ENCODE measurements at places on chromosomes 7 and 10. TPM values are rescaled to one million over a fixed set of nuclear protein-coding genes. Genes with fewer than 3 reads are reported as not detected.

DNA sequence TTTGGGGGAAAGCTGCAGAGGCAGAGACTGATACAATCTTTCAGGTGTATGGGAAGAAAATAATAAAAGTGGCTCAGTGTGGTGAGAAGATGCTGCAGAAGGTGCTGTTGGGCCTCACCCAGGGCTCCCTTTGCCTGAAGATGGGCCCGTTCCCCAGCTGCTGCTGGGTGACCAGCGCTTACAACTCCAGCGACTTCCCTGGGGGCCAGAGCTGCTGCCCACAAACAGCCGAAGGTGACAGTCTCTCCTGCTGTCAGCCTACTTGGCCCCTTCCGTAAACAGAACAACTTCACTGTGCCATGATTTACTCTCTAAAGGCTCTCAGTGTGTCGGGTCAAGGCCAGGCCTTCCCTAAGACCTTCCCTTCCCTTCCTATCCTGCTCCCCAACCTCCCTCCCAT, 93.6 kb upstream of the PCBD1 start:
- no peak for DNase-seq

- DNase-seq = no peak
Observed at GRCh38 chr7:142228537-142229104, 29.2 kb downstream of the PRSS58 start.

GRCh38 chr10:36677431-36677768, 448.0 kb upstream of the ANKRD30A start:
- no peak for DNase-seq

DNA sequence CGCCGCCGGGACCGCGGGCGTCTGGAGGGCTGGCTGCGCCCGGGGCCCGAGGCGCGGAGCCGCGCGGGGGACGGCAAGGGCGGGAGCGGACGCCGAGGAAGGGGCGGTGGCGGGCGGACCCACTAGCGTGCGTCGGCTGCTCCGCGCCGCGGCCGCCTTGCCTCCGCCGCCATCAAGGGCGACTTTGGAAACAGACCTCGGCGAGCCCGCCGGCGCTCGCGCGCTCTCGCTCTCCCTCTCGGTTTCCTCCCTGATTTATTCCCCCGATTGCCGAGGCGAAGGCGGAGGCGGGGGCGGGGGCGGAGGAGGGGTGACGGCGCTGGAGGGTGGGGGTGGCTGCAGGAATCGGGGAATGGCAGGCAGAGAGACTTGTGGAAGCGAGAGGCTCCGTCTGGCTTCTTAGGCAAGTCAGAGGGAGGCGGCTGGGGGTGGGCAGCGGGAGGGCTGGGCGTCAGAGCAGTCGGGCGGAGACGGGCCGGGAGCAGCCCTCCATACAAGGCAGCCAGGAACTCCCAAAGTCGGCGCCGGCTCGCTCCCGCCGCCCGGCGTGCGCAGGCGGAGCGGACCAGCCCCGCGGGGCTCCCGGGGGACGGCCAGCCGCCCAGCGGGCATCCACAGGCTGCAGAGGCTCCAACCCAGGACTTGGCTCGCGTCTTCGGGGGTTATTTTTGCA, at the start of gene CACNA2D1:
TSS of gene CACNA2D1 (minus strand) at position 231 of the 673 bp plus-strand sequence.
- peak; percentile 77 for DNase-seq

GRCh38 chr7:92634205-92634604, 44.0 kb upstream of the FAM133B start:
- peak; percentile 61 for DNase-seq

GRCh38 chr10:20128811-20129210, 312.6 kb downstream of the PLXDC2 start:
- DNase-seq = no peak

DNA sequence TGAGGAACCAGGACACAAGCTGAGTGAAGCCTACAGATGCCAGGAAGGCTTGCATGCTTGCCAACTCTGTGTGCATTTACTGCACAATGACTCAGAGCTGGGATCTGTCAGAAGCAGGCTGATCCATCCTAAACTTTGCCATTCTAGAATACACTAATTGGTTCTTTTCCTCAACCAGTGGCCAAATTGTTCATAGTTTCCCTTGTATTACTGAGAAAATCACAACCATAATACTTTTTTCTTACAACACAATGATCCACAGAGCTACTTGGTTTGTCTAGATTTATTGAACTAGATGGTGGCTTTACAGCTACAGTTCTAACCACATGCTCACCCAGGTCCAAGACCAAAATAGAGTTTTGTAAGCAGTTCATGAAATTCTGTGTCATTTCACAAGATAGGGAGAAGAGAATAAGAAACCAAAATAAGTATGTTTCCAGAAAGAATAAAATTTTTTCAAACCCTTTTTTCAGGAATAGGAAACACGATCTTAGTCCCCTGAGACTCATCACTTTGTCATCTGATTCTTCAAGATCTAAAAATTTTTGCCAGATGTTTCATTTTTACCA, 21.0 kb upstream of the LRRC17 start:
- peak; percentile 91 for DNase-seq

- DNase-seq = peak; percentile 67
Observed at GRCh38 chr7:82810558-82811259, 352.0 kb downstream of the PCLO start.

- peak; percentile 29 for DNase-seq
Observed at GRCh38 chr10:72625276-72625607, 637 bp downstream of the MICU1 start.

- DNase-seq = no peak
Observed at GRCh38 chr7:30070052-30070451, 41.8 kb downstream of the PLEKHA8 start.

- DNase-seq = no peak
Observed at GRCh38 chr7:79523436-79523835, 70.0 kb upstream of the MAGI2 start.

DNA sequence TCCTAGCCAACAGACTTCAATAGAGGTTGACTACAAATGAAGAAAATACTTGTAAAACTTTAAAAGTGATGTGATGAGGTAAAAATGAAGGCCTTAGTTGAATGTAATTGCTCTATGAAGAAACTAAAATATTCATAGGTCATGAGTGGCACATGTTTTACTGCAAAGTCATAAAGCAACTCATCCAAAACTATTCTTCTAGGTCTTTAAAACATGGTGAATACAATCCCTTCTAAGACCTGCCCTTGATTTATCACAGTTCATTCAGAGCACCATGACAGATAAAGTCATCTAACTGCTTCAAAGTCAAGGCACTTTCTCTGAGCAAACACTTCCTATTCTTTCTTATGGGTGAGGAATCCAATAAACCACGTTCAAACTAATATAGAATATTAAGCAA, 713.5 kb downstream of the SORCS1 start:
- no peak for DNase-seq

- no peak for DNase-seq
Observed at GRCh38 chr10:32059472-32059871, 3.2 kb upstream of the KIF5B start.

GRCh38 chr7:123533929-123534382, 439 bp downstream of the IQUB start:
- peak; percentile 2 for DNase-seq

DNA sequence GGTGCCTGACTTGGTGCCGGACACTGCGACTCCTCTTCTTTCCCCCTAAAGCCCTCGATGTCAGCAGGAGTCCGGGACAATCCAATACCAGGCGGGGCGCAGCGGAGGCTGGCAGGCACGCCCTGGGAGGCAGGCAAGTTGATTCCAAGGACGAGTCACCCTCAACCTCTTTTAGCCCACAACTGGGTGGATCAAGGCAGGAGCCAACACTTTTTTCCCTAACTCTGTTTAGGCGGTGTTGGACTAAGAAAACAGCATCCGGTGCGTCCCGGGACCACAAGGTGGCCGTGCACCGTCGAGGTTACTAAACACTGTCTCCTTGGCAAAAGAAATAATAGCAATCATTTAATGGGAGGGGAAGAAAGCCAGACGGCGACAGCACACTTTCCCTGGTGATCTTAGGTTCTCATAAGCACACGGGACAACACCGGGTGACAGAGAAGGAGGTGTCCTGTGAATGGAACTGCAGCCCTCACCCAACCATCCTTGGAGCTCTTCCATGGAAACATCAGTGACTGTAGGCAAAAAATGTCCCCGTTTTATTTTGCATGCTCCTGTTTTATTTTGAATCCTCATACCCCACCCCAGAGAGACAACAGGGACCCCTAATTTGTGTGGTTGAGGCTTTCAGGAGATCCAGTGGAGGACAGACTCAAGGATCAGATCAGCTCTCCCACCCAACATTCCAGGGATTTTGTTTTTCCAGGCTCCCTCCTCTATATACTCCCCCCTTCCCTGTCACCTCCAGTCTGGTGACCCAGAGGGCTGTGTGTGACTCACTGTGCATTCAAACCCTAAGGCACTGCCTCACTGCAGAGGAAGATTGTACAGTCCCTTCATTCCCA, 1.3 kb upstream of the CALCR start:
- no peak for DNase-seq

DNA sequence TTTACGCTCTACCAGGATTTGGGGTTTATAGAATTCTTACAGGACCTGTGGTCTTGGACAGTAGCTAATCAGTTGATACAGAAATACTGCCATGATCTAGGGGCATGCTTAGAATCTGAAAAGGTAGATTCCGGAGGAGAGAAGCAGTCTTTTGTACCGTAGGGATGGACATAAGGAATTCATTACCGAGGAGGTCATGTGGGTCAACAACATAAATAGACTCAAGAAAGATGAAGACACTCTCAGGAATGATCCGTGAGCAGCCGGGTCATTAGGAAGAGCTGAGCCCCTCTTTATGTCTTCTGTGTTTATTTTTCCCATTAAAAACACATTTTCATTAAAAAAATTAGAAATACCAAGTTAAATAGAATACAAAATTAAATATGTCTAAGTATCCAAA, 160.1 kb upstream of the TNS3 start:
- no peak for DNase-seq

DNA sequence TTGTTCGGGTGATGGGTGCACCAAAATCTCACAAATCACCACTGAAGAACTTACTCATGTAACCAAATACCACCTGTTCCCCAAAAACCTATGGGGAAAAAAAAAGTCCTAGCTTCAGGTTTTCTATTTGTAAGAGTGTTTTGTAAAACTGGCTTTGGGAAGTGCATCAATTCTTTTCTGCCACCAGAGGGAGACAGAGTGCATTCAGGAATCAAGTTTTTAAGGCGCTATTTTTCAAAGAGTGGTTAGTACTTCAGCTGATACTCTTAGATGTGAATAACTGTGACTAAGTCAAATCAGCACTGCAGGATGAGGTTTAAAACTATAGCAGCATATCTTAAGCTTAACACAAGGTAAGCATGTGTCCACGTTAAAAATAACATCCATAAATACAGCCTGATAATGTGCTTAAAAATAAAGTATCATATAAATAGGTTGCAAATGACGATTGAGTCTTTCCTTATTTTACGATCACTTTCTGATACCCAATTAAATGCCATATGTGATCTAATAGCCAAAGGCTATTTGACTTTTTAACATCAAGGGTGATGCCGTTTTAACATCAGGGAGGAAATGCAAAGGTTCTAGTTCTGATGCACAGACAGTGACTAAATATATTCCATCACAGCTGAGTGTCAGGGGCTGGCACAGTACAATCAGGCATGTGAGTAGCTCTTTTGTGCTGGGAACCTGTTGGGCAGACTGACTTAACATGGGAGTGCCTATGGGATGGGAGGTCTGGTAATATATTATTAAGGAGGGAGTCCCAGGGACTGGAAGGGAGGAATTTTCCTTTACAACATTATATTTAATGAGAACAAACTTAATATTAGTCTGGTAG, 10.6 kb upstream of the LYZL2 start:
- DNase-seq = peak; percentile 73

DNA sequence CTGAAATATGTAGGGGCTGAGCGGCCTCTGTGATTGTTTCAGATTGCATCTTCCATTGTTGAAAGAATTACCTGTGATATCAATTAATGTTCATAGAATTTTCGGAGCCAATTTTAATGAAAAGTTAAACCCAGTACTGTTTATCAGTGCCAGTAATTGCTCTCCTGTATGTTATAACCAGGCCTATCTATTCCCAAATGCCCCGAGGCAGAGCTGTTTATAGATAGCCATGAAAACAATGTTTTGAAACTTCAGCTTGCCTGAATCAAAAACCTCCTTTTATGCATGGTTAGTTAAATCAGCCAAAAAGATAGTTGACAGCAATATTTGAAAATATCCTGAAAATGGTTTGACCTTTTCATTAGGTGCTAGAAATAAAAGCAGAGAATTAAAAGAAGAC, 50.1 kb upstream of the HDAC9 start:
- DNase-seq = no peak

The GIMAP1 gene
- 16.7 TPM for total RNA-seq

The GBF1 gene
- 10.3 TPM for total RNA-seq

The PHKG1 gene
- 0.20 TPM for total RNA-seq

The OPTN gene
- total RNA-seq = 70.8 TPM

The LSM8 gene
- 37.0 TPM for total RNA-seq

All from lung microvascular endothelial cell (primary cell).